COLO829 (cell line): ENCODE measurements at places on chromosomes 2 and 18.

- DNase-seq = no peak
These were observed 86.9 kb downstream of the LRRC30 start for GRCh38 chr18:7317804-7318231.

- no peak for DNase-seq
These were observed 34.1 kb upstream of the KCNF1 start for GRCh38 chr2:10877651-10878111.

- DNase-seq = no peak
These were observed 410.8 kb downstream of the PTPRM start for GRCh38 chr18:7977897-7978296.

DNA sequence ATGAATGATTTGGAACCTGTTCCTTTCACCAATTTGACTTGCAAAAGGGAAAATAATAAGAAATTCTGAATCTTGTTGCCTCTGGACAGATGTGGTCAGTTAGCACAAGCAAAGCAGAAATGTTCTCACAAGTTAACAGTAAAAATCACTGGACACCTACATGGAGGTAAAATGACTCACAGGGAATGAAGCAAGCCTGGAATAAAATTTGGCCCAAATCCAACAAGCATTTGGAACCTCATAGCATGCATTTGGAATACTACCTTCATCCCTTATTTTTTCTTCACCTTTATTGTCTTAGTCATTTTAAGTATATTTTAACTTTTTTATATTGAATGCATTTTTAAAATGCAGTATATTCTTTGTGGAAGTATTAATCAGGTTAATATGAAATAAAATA is 602.9 kb downstream of the ARHGAP15 start:
- no peak for DNase-seq

- DNase-seq = no peak
These were observed 74.9 kb upstream of the AFF3 start for GRCh38 chr2:100217323-100217722.

DNA sequence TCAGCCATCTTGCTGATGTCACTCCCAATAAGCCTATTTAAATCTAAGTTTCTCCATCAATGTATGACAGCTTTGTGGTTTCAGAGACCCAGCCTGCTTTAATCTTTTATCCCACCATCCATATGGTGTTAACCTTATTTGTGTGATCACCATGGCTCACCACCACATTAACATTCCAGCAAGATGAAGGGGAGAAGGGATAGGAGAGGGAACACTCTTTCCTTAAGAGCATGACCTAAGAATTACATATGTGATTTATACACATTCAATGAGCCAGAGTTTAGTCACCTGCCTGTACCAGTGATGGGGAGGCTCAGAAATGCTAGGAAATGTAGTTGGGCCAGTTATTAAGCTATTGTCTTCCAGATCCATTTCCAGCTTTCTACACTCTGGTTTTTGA is 44.5 kb upstream of the CHN1 start:
- no peak for DNase-seq

DNA sequence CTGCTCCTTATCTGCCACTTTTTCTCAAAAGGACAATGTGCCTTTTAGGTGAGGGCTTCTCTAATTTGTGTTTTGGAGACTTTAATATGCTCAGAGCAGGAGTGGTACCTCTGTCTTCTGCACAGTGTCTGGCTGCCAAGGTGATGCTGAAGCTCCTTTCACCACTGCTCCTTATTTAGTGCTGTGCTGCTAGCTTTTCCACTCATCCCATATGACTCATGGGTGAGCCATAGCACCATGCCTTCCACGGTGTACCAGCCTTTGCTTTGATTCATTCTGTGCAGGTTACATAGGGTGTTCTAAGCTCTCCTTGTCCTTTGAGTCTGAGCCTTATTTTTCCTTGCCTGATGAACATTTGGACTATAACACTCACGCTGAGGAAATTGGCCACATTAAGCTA is 202.4 kb downstream of the ARL6IP6 start:
- DNase-seq = no peak

DNA sequence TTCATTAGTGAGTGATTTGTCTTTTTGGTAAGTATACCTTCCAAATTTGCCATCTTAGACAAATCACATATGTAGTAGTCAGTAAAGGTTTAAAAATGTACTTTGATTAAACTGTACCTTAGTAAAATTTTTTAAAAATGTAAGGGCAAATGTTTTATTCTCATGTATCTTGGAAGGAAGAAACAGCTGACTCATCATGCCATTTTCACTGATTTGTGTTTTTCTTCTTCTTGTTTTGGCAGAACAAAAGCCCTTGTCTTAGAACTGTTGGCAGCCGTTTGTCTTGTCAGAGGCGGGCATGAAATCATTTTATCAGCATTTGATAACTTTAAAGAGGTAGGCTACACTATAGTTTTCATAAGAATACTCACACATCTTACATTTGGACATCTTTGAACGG is 136.5 kb downstream of the PRPF40A start:
- DNase-seq = no peak

- no peak for DNase-seq
These were observed 84.1 kb downstream of the TMEM237 start for GRCh38 chr2:201559067-201559710.

- no peak for DNase-seq
These were observed 32.9 kb upstream of the ITGB6 start for GRCh38 chr2:160232905-160233475.

DNA sequence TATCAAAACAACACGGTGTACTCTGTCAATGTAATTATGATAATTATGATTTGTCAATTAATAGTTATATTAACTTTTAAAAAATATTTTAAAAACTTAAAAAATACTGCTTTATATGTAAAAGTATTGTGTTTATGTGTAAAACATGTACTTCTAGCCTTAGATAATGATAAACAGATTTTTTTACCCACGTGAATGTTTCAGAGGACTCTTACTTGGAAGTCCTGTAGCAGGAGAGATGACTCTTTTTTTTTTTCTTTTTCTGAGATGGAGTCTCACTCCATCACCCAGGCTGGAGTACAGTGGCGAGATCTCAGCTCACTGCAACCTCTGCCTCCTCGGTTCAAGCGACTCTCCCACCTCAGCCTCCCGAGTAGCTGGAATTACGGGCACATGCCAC is 6.2 kb upstream of the MTCL1 start:
- no peak for DNase-seq

- no peak for DNase-seq
These were observed 6.3 kb downstream of the SNORC start for GRCh38 chr2:232876161-232876977.

GRCh38 chr2:208990716-208991115 is 433.1 kb upstream of the MAP2 start:
- DNase-seq = no peak

GRCh38 chr18:13370995-13371625 is 152.6 kb downstream of the LDLRAD4 start:
- no peak for DNase-seq

GRCh38 chr2:165698444-165698884 is 95.6 kb downstream of the GALNT3 start:
- DNase-seq = peak; percentile 54

- DNase-seq = peak; percentile 88
These were observed 13.2 kb downstream of the NABP1 start for GRCh38 chr2:191691016-191691735.

DNA sequence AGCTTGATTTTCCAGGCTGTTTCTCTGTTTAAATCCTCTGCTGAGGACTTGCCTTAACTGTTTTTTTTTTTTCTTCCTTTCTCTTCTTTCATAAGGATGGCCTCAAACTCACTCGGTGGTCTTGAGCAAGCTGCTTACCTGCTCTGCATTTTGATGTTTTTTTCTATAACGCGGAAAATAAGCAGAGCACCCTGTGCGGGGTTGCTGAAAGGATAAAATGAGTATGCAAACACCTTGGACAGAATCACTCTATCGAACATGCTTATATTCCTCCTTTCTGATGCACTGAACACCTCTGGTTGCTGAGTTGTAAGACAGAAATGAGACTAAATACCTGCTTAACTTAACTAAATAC is 41.1 kb upstream of the DSC1 start:
- DNase-seq = no peak

- no peak for DNase-seq
These were observed 41.1 kb downstream of the APOB start for GRCh38 chr2:21002814-21003192.

- DNase-seq = no peak
These were observed 273.5 kb upstream of the MMADHC start for GRCh38 chr2:149861034-149861433.

DNA sequence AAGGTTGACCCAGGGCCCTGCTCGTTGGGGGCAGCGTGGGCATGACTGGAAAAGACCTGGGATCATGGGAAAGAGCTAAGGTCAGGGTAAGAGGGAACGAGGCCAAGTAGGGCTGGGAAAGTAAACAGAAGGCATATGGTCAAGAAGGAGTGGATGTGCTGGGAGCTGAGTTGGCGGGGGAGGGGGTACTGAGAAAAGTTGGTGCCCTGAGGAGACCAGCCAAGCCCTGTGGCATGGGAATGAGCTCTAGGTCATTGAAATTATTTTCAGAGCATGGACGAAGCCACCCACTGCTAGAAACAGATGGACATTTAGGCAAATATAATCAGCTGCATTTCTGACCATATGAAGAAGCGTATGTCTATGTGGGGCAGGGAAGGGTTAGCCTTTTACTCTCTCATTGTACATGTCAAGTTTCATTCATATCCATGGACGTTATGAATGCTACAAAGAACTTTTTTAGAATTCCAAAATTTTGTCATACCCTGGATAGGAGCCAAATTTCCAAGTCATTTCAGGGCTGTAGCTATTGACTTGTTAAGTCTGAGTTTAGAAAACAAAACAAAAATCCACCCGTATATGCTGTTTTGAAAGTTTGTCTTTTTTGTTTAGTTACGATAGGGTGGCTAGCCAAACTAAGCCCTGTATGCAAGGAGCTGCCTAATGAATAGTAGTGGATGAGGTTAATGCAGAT is 19.1 kb downstream of the MAPRE2 start:
- no peak for DNase-seq

DNA sequence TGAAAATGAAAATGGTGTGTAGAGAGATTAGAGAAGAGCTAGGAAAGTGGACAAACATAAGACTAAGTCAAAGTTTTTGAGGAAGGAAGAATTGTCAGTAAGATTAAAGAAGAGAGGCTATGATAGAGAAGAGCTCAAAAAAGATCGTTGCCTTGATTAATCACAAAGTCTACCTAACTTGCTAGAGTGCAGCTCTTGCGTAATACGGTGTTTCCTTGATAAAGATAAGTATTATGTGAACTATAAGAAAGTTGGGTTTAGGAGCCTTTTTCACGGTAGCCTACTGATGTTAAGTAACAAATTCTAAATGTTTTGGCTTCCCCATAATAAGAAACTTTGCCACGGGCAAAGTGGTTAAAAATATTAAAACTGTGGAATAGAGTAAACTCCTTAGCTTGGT is 226.4 kb upstream of the NRXN1 start:
- no peak for DNase-seq

- no peak for DNase-seq
These were observed 34.1 kb downstream of the TRABD2A start for GRCh38 chr2:84846741-84847142.

DNA sequence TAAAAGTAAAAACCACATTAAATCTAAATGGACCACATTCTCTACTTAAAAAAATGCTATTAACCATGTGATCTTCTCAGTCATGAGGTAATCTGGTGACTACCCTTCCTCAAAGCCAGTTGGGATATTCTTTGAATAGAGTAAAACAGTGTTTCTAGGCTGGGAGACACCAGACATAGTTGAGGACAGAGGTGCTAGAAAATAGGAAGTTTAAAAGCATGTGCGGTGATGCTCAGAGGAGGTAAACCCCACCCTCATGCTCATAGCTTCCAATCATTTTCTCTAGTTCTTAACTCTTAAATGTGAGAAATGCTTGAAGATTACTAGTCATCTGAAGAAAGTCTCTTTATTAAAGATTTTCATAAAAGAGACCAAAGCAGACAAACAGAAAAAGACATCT is 30.7 kb upstream of the ELAC1 start:
- DNase-seq = no peak

DNA sequence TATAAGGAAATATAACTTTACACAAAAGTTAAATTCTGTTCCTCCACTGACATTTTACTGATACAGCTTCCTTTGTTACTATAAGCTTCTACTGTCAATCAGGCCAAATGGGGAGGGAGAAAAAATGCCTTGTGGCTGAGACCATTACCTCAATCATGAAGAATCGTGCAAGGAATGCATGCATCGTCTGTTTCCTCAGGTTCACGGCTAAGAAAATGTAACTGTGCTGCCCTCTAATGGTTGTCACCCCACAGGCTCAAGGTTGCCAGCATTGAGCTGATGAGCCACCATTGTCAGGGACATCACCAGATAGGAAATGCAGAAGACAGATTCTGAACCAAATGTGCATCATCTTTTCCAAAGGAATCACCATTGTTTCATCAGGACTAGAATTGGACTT is 426.9 kb downstream of the CDH2 start:
- peak; percentile 21 for DNase-seq

- peak; percentile 72 for DNase-seq
These were observed 590.8 kb upstream of the ID2 start for GRCh38 chr2:8090748-8091700.

DNA sequence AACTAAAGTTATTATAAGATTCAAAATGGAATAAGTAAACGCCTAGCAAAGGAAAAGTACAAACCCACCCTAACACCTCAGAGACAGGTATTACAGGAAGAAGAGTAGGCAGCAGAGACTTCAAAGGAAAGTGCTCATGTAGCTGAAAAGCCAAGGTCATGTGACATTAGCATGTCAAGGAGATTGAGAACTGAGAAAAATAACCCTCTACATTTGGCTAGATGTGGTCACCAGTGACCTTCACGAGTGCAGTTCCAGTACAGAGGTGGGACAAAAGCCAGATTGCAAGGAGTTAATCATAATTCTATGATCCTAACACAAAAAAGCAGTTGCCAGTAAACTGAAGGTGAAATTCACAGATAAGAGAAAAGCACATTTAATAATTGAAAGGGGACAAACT is 252.7 kb downstream of the ZEB2 start:
- DNase-seq = no peak

DNA sequence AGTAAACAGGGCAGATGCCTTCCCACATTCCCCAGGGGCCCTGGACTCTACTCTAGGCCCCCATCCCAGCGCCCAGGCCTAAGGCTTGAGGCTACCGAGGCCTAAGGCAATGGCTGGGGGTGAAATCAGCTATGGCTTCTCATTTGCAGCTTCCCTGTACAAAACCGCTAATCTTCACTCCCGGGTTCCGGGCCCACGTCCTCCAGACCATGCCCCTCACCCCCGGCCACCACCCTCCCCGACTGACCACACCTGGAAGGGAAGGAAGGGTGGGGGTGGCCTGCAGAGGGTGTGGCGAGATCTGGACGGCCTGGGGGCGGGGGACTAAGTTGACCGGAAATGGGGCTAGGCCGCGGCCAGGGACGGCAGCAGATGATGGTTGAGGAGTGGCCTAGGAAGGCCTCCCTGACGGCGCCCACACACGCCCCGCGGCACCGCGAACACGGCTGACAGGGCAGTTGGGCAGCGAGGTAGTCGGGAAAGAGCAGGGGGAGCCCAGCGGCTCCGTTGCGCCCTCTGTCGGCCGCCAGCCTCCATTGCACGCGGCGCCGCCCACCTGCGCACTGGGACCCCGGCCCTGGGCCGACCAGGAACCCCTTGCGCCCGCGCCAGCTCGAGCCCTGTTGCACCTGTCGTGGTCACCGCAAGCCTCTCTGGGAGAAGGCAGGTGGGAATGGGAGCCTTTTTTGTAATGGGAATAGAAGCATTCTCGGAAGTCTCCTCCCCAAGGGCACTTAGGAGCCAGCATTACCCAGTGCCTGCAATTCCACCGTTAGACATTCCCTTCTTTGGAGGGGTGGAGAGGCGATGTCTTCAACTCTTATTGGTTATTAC is 117.1 kb upstream of the STPG4 start:
- DNase-seq = peak; percentile 76
